ENCODE measurements at places on chromosomes 3 and 15. TPM values are rescaled to one million over a fixed set of nuclear protein-coding genes. Genes with fewer than 3 reads are reported as not detected.

DNA sequence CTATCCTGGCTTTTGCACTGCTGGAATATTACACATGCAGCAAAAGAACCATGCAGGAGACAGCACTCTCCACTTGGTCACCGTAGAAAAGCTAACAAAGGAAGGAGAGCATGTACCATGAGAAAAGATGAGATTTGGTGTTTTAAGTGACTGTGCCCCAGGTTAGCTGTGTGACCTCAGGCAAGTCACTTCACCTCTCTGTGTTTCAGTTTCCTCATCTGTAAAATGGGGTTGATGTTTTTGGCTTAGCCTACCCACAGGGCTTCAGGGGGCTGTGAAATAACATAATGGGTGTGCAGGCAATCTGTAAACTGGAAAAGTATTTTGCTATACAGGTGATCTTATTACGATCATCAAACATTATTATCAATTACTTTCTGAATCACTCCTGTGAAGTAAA is 69.3 kb upstream of the SLC6A11 start:
- H3K36me3 ChIP-seq = no peaks in the 10 kb centered on the region
- H3K4me3 ChIP-seq = no peak overlapping the region
- no peaks in the 10 kb centered on the region for H3K4me1 ChIP-seq
- no peak for DNase-seq

The GUCA1C gene
- not detected for polyA plus RNA-seq

DNA sequence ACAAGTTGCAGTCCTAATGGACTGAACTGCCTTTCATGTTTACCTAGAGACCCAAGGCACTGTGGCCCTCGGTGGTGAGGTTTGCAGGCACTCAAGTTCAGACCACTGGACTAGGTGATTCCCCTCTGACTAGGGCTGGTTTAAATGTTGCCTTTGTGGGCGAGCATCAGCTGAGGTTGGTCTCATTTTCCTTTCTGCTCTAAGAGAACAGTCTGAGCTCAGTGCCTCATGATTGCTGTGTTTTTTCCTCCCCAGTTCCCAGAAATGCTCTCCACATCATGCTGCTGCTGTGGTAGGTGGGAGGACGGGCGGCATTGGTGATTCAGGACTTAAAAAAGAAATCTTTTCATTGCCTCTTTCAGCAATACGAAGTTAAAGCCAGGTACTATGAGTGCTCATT is 237.2 kb downstream of the MBNL1 start:
- no peak for DNase-seq
- no peaks in the 10 kb centered on the region for H3K36me3 ChIP-seq
- H3K4me3 ChIP-seq = no peak overlapping the region
- peaks cover 15% of the 10 kb centered on the region for H3K27me3 ChIP-seq
- no peaks in the 10 kb centered on the region for H3K4me1 ChIP-seq
- no peak overlapping the region for H3K27ac ChIP-seq

- no peaks in the 10 kb centered on the region for H3K4me1 ChIP-seq
- H3K4me3 ChIP-seq = no peak overlapping the region
- no peaks in the 10 kb centered on the region for H3K27me3 ChIP-seq
- no peaks in the 10 kb centered on the region for H3K36me3 ChIP-seq
- H3K27ac ChIP-seq = no peak overlapping the region
Measured at GRCh38 chr3:167843481-167843880, 108.0 kb downstream of the SERPINI1 start.

DNA sequence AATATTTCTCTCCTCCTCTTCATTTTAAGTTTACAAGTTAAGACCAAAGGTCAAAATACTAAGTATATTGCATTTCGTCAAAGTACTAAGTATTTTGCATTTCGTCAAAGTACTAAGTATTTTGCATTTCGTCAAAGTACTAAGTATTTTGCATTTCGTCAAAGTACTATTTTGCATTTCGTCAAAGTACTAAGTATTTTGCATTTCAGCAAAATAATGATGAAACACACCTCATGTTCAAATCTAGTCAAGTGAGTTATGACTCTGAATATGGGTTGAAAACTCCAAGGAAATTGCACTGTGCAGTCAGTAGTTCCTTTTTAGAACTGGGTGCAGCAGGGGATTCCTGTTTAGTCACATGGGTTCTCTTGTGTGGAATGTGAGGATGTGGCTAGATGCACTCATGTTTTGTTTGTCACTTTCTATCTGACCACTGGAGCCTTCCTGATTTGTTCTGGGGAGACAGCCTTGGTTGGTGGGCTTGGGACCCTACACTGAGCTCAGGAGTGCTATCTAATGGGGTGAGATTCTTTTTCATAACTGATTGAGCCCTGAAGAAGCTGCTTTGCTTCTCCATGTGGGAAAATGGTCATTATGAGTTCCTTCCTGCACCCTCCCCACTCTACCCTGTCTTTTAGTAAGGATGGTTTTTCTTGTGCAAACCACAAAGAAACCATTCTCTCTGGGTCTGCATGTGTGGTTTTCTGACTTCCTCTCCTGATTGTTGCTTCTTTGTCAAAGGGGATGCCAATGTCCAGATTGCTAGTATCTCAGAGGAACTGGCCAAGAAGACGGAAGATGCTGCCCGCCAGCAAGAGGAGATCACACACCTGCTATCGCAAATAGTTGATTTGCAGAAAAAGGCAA is 73.4 kb downstream of the CCK start:
- H3K27ac ChIP-seq = no peak overlapping the region
- no peak overlapping the region for H3K4me3 ChIP-seq
- H3K36me3 ChIP-seq = peaks cover 26% of the 10 kb centered on the region
- DNase-seq = no peak
- H3K4me1 ChIP-seq = no peaks in the 10 kb centered on the region

- no peaks in the 10 kb centered on the region for H3K4me1 ChIP-seq
- no peak for DNase-seq
- H3K27me3 ChIP-seq = no peaks in the 10 kb centered on the region
- no peak overlapping the region for H3K27ac ChIP-seq
Measured at GRCh38 chr15:60344987-60345386, 52.8 kb downstream of the ANXA2 start.

The PAK6 gene
- polyA plus RNA-seq = not detected

The APBA2 gene
- polyA plus RNA-seq = 8.6 TPM

The PTPRG gene
- not detected for polyA plus RNA-seq

DNA sequence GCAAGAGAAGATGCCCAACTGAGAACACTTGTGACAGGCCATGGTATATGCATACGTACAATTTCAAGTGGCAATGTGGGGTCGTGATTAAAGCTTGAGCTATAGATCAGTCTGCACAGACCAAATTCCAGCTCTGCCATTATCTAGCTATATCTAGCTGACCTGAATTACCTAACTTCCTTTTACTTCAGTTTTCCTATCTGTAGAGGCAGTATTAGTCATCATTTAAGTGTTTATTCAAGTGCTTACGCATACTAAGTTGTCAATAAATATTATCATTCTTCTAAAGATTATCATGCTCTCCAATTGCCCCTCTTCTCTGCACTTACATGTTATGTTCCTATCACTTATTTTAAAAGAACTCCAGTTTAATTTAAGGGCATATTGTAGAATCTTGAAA is 87.9 kb downstream of the ARPP21 start:
- H3K27ac ChIP-seq = no peak overlapping the region
- DNase-seq = no peak
- H3K4me1 ChIP-seq = no peaks in the 10 kb centered on the region
- H3K36me3 ChIP-seq = no peaks in the 10 kb centered on the region

The CYP1A1 gene
- polyA plus RNA-seq = not detected

- no peak overlapping the region for H3K4me3 ChIP-seq
- H3K27ac ChIP-seq = no peak overlapping the region
- H3K4me1 ChIP-seq = no peaks in the 10 kb centered on the region
- no peak for DNase-seq
- H3K27me3 ChIP-seq = peaks cover 2% of the 10 kb centered on the region
Measured at GRCh38 chr3:171984883-171985282, 54.5 kb upstream of the FNDC3B start.

The GATA2 gene
- not detected for polyA plus RNA-seq

DNA sequence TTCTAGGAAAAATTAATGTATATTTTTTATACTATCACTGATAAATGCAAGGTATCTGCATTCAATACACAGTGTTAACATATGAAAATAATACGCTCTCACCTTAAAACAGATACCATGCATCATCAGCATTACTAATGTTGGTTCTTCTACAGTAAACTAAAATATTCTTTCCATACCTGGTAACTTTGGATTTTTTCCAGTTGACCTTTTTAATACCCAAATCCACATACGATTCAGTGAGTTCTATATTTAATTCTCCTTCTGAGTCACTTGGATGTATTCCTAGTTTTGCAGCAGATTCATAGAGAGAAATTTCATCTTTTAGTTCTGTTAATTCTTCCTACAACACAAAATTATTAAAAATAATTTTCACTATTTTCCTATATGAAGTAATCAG is 29.9 kb downstream of the CEP152 start:
- H3K27me3 ChIP-seq = no peaks in the 10 kb centered on the region
- no peak overlapping the region for H3K27ac ChIP-seq
- H3K36me3 ChIP-seq = peaks cover 28% of the 10 kb centered on the region
- H3K4me3 ChIP-seq = no peak overlapping the region

- no peak overlapping the region for H3K4me3 ChIP-seq
- no peak for DNase-seq
- H3K4me1 ChIP-seq = no peaks in the 10 kb centered on the region
Measured at GRCh38 chr3:5754602-5755001, 567.1 kb downstream of the EDEM1 start.

The PPM1L gene
- polyA plus RNA-seq = 0.81 TPM

DNA sequence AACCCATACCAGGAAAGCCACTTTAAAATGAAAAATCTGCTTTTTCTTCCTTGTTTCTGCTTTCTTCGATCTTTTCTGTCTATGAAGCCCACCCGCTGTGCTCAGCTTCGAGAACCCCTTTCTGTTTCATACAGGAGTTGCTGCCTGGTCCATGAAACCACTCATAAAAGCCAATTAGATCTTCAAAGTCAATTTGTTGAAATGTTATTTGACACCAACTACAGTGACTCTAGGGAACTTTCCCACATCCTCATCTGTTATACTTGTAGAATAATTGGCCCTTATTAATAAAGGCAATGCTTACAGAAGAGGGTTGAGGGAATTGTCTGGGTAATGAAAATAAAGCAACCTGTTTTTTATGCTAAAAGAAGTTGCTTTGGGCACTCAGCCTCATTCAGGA is 523.6 kb downstream of the OCA2 start:
- DNase-seq = no peak
- H3K4me1 ChIP-seq = no peaks in the 10 kb centered on the region
- H3K4me3 ChIP-seq = no peak overlapping the region
- no peaks in the 10 kb centered on the region for H3K36me3 ChIP-seq

GRCh38 chr3:69803681-69804270 is 64.5 kb downstream of the MITF start:
- DNase-seq = no peak
- H3K4me1 ChIP-seq = no peaks in the 10 kb centered on the region
- no peak overlapping the region for H3K4me3 ChIP-seq
- no peak overlapping the region for H3K27ac ChIP-seq

The A4GNT gene
- polyA plus RNA-seq = not detected

DNA sequence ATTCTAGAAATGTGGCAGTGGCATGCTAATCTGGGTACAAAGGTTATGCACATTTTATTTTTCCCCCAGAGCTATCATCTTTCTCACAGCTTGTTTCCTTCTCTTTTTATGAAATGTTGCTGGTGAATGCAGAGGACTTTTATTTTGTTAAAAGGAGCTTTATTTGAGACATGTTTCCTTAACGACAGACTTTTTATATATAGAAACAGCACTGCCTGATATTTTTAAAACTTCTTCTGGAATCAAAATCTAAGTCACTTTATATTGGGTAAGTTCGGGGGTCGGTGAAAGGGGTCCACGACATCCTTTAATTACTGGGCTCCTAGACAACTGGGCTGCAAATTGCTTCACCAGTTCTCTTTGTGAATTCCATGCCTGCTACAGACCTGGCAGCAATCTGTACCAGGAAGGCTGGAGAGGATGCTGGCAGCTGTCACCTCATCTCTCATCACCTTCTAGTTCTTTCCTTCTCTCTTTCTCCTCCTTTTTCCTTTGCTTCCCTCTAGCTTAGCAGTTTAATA is 464.7 kb downstream of the PDCD6IP start:
- no peak for DNase-seq
- H3K27ac ChIP-seq = no peak overlapping the region
- no peak overlapping the region for H3K4me3 ChIP-seq
- no peaks in the 10 kb centered on the region for H3K27me3 ChIP-seq
- H3K4me1 ChIP-seq = no peaks in the 10 kb centered on the region

The PLSCR5 gene
- not detected for polyA plus RNA-seq

DNA sequence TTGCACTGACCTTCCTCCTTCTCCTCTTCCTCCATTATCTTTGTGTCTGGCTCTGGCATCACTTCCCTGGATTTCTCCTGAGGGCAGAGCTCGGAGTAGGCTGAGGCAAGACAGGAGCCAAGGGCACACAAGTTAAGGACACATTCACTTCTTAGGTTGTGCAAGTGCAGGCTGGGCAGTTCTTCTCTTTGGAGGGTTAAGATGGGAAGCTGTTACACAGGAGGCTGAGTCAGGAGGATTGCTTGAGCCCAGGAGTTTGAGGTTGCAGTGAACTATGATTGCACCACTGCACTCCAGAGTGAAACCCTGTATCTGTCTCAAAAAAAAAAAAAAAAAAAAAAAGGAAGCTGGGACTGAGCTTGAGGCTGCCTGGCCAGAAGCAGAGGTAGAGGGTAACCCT is 176.2 kb upstream of the ANKRD28 start:
- no peak overlapping the region for H3K4me3 ChIP-seq
- no peaks in the 10 kb centered on the region for H3K36me3 ChIP-seq
- no peaks in the 10 kb centered on the region for H3K4me1 ChIP-seq
- H3K27me3 ChIP-seq = no peaks in the 10 kb centered on the region
- no peak for DNase-seq
- no peak overlapping the region for H3K27ac ChIP-seq

DNA sequence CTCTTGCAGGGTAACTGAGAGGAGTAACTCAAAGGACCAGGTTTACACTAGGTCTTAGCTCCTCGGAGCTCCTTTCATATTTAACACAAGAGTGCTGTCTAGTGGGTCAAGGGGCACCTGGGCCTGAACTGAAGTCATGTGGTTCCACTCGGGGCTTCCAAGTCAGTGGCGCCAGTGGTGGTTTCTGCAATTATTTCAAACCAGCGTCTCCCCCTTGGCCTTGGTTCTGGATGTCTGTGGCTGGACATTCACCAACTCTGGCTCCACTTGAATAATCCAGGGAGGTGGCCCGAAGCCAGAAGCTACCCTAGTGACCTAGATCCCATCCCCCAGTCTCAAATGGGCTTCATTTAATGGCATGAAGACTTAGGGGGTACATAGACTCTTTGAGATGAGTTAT is 144.3 kb upstream of the ADAMTS9 start:
- no peaks in the 10 kb centered on the region for H3K27me3 ChIP-seq
- H3K36me3 ChIP-seq = no peaks in the 10 kb centered on the region
- no peaks in the 10 kb centered on the region for H3K4me1 ChIP-seq
- H3K27ac ChIP-seq = no peak overlapping the region
- no peak overlapping the region for H3K4me3 ChIP-seq

DNA sequence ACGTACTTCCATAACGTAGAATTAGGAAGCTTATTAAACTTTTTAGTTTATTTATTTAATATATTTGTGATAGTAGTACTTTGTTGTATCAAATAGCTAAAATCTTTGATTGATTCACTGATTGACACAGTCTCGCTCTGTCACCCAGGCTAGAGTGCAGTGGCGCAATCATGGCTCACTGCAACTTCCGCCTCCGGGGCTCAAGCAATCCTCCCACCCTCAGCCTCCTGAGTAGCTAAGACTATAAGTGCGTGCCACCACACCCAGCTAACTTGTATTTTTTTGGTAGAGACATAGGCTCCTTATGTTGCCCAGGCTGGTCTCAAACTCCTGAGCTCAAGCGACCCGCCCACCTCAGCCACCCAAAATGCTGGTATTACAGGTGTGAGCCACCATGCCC is 5.7 kb downstream of the APH1B start:
- no peak overlapping the region for H3K4me3 ChIP-seq
- H3K36me3 ChIP-seq = peaks cover 9% of the 10 kb centered on the region
- H3K27ac ChIP-seq = no peak overlapping the region
- H3K27me3 ChIP-seq = no peaks in the 10 kb centered on the region

Measured in CD4-positive, CD25-positive, alpha-beta regulatory T cell (primary cell).